Stimulated activated CD4-positive, alpha-beta T cell treated with anti-CD3 and anti-CD28 coated beads, Interleukin-12 subunit alpha, Interleukin-12 subunit beta, amount 100 ng/mL, for 4 hours (primary cell): ENCODE measurements at places on chromosomes 4 and X.

DNA sequence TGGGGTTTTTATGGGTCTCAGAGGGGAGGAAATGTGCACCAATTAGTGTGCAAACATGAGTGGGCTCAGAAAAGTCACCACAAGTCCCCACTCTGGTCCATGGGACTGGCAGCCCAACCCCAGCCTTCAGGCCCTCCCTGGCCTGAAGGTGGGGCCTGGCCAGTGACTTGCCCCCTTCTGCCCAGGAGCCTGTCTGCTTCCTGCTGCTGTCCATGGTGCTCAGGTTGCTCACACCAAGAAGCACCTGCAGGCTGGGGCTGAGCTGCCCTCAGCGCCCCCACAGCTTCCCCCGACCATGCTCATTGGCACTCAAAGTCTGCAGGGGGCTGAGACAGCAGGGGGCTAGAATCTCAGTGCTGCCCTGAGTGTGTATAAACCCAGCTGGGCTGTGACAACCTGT lies 30.6 kb upstream of the GC start:
- no peak for DNase-seq

DNA sequence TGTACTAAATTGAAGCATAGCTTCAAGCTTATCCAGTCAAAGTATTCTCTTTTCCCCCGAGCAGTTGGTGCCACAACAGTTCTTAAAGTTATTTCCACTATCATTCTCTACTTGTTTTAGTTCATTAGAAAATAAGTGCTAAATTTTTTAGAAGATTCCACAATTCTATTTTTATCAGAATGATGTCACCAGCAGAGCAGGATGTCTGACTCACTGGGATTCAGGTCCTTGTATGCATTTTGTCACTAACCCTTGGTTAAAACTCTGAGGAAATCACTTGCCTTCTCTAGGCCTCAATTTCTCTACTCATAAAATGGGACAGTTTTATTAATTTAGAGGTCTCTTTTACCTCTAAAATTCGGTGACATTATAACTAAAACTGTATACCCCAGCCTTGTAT lies 3.4 kb downstream of the DDX53 start:
- no peak for DNase-seq

GRCh38 chrX:30713061-30713525 lies 59.9 kb downstream of the GK start:
- peak; percentile 4 for DNase-seq

- DNase-seq, result no peak
Measured at GRCh38 chr4:137238456-137239162, 293.7 kb downstream of the PCDH18 start.

DNA sequence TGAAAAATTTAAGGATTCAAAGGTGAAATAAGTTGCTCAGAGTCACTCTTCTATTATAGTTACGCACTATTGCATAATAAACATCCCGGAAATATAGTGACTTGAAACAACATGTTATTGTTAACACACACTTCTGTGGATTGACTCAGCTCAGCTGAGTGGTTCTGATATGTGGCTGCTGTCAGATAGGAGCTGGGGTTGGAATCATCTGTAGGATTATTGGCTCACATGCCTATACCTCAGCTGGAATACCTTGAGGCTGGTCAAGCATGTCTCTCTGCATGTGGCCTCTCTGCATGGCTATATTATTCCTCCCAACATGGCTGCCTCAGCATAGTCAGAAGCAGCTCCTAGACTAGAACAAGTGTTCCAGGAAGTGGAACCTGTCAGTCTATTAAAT lies 486.7 kb upstream of the MAGEB2 start:
- no peak for DNase-seq

DNA sequence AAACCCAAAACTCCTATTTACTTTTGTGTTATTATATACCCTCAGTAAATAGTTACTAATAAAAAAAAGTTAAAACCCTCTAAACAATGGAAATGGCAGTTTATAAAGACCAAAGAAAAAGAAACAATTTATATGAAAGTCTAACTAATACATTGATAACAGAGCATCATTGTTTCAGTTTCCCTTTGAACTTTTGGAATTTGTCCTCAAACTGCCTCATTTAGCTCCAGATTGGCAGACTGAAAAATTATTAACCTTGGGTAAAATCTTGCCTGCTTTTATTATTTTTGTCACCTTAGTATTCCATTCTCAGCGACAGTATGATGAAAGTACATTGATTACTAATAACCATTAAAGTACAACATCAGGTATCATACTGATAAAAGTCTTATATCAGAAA lies 124.0 kb downstream of the PDE5A start:
- DNase-seq, result no peak

- DNase-seq, result no peak
Measured at GRCh38 chr4:7460566-7460965, 25.8 kb upstream of the PSAPL1 start.

- DNase-seq, result no peak
Measured at GRCh38 chr4:112449708-112450107, 66.3 kb downstream of the NEUROG2 start.
